ENCODE measurements at places on chromosomes 11 and 22.

DNA sequence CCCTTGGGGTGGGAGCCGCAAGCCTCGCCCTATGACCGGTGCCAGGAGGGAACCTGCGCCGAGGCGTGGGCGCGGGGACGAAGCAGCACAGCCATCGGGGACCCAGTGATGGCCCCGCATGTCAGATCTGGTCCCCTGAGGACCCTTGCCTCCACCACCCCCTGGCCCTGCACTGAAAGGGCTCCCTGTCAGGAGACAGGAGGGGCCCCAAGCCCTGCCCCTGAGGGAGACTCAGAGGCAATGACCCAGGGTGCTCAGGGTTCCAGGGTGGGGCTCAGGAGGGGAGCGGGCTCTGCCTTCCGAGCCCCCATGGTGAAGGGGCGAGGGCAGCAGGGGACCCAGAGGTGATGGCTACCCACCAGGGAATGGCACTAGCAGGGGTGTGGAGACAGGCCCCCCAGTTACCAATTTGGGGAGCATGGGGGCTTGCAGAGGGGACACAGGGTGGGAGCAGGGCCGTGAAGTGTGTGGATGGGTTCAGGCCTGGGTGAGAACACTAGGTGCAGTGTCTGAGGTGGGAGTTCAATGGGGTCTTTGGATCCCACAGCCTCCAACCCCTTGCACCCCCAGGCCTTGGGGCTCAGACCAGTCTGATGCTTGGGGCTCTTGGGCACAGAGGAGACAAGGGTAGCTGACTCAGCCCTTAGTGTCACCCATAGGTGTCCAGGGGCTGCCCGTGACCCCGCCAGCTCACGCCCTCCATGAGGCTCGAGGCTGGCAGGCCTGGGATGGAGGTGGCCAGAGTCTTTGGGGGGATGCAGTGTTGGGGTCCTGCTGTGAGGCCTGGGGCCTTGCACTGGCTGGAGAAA is 499 bp downstream of the LRRC56 start:
- DNase-seq, result peak; percentile 67

- no peak for DNase-seq
Measured at GRCh38 chr11:68140496-68141245, 19.5 kb upstream of the CHKA start.

- no peak for DNase-seq
Measured at GRCh38 chr11:75246006-75246670, 5.6 kb downstream of the TPBGL start.

DNA sequence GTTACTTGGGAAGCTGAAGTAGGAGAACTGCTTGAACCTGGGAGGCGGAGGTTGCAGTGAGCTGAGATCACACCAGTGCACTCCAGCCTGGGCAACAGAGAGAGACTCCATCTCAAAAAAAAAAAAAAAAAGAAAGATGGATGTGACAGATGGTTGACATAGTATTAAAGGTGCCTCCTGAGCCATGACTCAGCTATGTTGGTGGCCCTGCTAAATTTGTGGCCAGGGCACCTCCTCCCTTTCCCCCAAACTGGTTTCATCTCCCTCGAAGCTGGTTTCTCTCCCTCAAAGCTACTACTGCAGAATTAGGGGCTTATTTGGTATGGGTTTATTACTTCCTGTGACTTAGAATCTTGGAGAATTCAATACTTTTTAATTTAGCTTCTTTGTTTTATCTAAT is 31.5 kb downstream of the SDHD start:
- no peak for DNase-seq

- no peak for DNase-seq
Measured at GRCh38 chr22:23437779-23438178, 142.3 kb downstream of the IGLL1 start.

DNA sequence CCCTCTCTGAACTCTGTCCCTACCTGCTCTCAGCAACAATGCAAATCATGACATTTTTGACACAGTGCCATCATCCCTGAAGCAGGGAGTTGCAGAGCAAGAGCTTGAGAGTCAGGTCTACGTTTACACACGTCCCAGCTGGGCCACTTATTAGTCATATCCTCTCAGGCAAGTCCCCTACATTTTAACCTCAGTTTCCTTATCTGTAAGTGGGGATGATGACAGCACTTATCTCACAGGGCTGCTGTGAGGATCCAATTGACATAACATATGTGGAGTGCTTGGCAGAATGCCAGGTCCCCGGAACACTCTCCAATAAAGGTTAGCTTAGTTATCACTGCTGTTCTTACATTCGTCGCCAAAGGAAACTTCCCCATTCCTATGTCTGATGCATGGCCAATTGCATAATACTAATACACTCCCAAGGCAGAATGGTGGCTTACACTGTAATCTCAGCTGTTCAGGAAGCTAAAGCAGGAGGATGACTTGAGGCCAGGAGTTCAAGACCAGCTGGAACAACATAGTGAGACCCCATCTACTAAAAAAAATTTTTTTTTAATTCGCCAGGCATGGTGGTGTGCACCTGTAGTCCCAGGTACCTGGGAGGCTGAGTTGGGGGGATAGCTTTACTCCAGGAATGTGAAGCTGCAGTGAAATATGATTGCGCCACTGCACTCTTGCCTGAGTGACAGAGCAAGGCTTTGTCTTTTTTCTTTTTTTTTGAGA is 16.6 kb downstream of the ASCC2 start:
- peak; percentile 76 for DNase-seq

GRCh38 chr11:59154610-59155009 is 12.0 kb downstream of the FAM111A start:
- no peak for DNase-seq

GRCh38 chr11:119729951-119730613 is 1.1 kb upstream of the NECTIN1 start:
- no peak for DNase-seq

DNA sequence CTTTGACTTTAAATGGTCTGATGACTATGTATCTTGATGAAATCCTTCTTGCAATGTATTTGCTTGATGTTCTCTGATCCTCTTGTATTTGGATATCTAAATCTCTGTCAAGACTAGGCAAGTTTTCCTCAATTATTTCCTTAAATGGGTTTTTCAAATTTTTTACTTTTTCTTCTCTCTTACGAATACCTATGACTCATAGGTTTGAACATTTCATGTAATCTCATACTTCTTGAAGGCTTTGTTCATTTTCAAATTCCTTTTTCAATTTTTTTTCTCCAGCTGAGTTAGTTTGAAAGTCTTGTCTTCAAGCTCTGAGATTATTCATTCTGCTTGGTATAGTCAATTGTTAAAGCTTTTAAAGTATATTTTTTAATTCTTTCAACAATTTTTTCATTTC is 13.1 kb downstream of the OR10W1 start:
- no peak for DNase-seq

GRCh38 chr11:119206511-119207414 is 624 bp downstream of the CBL start:
- DNase-seq, result peak; percentile 78

- no peak for DNase-seq
Measured at GRCh38 chr11:73750228-73750627, 10.6 kb downstream of the RAB6A start.

Measured in type B pancreatic cell (in vitro differentiated cells).